Fibroblast of lung (primary cell): ENCODE measurements at places on chromosomes 11 and 22. TPM values are rescaled to one million over a fixed set of nuclear protein-coding genes. Genes with fewer than 3 reads are reported as not detected.

GRCh38 chr22:42855721-42856120 is 1.4 kb downstream of the ARFGAP3 start:
- no peak for DNase-seq
- H3K36me3 ChIP-seq: peaks cover 1% of the 10 kb centered on the region
- H3K27ac ChIP-seq: peak overlapping the region; percentile 94
- H3K4me3 ChIP-seq: peak overlapping the region; percentile 92

- H3K27me3 ChIP-seq: no peaks in the 10 kb centered on the region
- DNase-seq: no peak
- no peak overlapping the region for H3K4me3 ChIP-seq
- peaks cover 2% of the 10 kb centered on the region for H3K36me3 ChIP-seq
- H3K4me1 ChIP-seq: no peaks in the 10 kb centered on the region
Measured at GRCh38 chr11:19802773-19803293, 90.2 kb downstream of the NAV2 start.

The FDXACB1 gene
- 1.7 and 3.4 TPM in 2 replicates for polyA plus RNA-seq

DNA sequence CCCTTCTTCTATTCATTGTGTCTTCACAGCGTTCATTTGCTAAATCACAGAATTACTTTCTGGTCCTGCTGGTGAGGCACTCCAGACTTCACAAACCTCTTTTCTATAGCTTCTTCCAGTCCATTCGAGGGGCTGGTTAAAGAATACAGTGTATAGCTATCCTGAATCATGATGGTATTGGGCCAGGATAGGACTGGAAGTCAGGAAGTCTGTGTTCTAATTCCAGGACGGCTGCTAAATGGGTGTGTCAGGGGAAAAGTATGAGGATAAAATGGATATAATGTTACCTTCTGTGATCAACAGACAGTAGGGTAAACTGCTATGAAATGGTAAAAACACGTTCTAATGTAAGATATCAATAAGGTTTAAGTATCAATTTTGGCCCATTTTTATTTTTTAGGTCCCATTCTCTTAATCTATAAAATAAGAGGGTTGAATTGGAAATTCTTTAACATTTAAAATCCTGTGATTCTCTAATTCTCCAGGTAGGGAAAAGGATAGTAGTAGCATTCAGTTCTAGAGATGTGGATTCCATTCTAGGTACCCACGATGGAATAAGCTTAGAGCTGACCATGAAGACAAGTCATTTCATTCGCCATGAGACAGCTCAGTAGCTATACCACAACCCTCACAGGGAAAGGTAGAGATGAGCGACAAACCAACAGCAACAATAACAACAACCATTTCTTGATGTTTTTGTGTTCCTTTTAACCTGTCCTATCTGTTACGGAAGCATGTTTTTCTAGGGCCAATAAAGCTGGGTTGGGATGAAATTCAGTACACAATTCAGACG is 96.1 kb downstream of the SLC1A2 start:
- no peak for DNase-seq
- H3K4me3 ChIP-seq: no peak overlapping the region
- H3K36me3 ChIP-seq: no peaks in the 10 kb centered on the region
- no peak overlapping the region for H3K27ac ChIP-seq
- H3K4me1 ChIP-seq: peaks cover 9% of the 10 kb centered on the region

DNA sequence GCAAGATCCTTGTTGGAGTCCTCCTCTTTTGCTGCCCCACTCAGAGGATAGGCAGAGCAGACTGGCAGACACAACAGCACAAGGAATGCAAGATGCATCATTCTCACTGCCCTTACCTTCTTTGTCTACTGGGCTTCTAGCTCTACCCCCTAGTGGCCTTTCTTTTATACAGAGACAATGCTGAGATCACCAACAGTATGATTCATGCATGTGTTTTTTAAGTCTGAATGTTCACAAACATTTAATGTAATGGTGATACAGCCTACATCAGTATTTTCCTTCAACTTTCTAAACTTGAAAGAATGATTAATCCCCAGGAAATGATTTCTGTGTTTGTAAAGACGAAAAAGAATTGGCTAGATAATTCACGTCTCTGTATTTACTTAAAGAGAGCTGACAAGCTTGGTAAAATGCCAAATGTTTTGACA is at the start of gene MMP10:
MMP10 (minus strand) TSS at position 138 of the 428 bp plus-strand sequence; CDS start at position 101, 37 bp downstream.
- peak; percentile 55 for DNase-seq
- no peak within 1 kb of the TSS for H3K27ac ChIP-seq
- no peaks in the 10 kb centered on the region for H3K27me3 ChIP-seq
- H3K4me3 ChIP-seq: no peak within 1 kb of the TSS
- no peaks in the 10 kb centered on the region for H3K4me1 ChIP-seq
- no peaks in the 10 kb centered on the region for H3K36me3 ChIP-seq

- DNase-seq: no peak
- no peak overlapping the region for H3K27ac ChIP-seq
- H3K27me3 ChIP-seq: peaks cover 6% of the 10 kb centered on the region
- no peaks in the 10 kb centered on the region for H3K4me1 ChIP-seq
- no peak overlapping the region for H3K4me3 ChIP-seq
Measured at GRCh38 chr22:22151308-22151707, 93.3 kb upstream of the VPREB1 start.

DNA sequence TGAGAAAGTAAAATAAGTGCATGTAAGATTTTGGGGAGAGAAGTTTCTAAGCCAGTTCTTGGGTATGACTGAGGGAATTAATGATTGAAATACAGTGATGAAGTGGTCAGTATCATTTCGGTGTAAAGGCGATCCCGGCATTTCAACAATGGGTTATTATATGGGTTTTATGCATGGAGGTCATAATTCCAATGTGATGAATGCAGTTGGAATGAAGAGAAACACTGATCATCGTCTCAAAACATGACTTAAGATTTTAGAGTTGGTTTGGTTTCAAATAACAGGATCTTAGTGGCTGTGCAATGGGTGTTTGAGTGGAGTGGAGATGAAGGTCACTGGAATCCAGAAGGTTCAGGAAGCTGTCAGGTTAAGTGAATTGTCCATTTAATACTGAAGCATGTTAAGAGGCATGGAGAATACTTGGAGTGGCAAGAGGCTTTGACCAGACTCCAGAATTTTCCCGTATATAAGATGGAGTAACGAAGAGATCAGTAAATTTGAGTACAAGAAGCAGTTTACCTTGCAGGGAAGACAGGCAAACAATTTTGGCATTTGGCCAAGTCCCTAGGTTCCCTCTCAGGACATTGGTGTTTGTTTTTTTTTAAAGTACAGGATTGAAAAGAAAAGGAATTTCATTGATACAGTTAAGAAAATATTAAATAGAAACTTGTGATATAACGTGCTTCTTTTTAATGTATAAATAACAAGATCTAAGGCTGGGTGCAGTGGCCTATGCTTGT is 96.4 kb upstream of the BIRC3 start:
- no peak overlapping the region for H3K4me3 ChIP-seq
- DNase-seq: peak; percentile 66
- peaks cover 11% of the 10 kb centered on the region for H3K36me3 ChIP-seq
- peak overlapping the region; percentile 19 for H3K27ac ChIP-seq
- H3K27me3 ChIP-seq: no peaks in the 10 kb centered on the region
- H3K4me1 ChIP-seq: peaks cover 15% of the 10 kb centered on the region

- H3K4me1 ChIP-seq: no peaks in the 10 kb centered on the region
- H3K36me3 ChIP-seq: no peaks in the 10 kb centered on the region
- peak; percentile 26 for DNase-seq
- H3K27me3 ChIP-seq: no peaks in the 10 kb centered on the region
- no peak overlapping the region for H3K27ac ChIP-seq
- no peak overlapping the region for H3K4me3 ChIP-seq
Measured at GRCh38 chr11:97622795-97623194, 1233.0 kb downstream of the JRKL start.

DNA sequence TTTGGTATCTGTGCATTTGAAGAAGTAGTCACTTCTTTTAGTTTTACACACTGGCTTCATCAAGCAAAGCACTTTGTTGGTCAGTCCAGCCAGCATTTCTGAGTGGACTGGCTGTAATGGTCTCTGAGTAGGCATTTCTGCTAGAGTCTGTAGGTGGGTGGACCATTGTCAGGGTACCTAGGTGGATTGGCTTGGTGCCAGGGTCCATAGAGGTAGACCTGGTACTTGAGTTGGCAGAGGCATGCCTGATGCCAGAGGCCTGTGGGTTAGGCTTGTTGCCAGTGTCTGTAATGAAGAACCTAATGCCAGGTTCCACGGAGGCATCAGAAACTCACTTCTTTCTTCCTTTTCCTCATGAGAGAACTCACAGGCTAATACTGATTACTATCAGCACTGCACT is 157.9 kb upstream of the C11orf87 start:
- H3K4me1 ChIP-seq: no peaks in the 10 kb centered on the region
- H3K4me3 ChIP-seq: no peak overlapping the region
- no peak overlapping the region for H3K27ac ChIP-seq
- DNase-seq: no peak
- H3K36me3 ChIP-seq: no peaks in the 10 kb centered on the region

- no peak overlapping the region for H3K27ac ChIP-seq
- no peaks in the 10 kb centered on the region for H3K36me3 ChIP-seq
- no peak overlapping the region for H3K4me3 ChIP-seq
- H3K4me1 ChIP-seq: no peaks in the 10 kb centered on the region
- DNase-seq: no peak
Measured at GRCh38 chr22:27580311-27580897, 221.2 kb downstream of the MN1 start.

The VSIG10L2 gene
- not detected in 2 replicates for polyA plus RNA-seq

The ZNF280B gene
- 0.81 and 0.90 TPM in 2 replicates for polyA plus RNA-seq

The ACRV1 gene
- not detected in 2 replicates for polyA plus RNA-seq

GRCh38 chr11:34065505-34066203 is 14.1 kb downstream of the CAPRIN1 start:
- H3K36me3 ChIP-seq: peaks cover 2% of the 10 kb centered on the region
- no peaks in the 10 kb centered on the region for H3K27me3 ChIP-seq
- DNase-seq: peak; percentile 49
- H3K4me1 ChIP-seq: no peaks in the 10 kb centered on the region
- H3K4me3 ChIP-seq: no peak overlapping the region
- no peak overlapping the region for H3K27ac ChIP-seq

DNA sequence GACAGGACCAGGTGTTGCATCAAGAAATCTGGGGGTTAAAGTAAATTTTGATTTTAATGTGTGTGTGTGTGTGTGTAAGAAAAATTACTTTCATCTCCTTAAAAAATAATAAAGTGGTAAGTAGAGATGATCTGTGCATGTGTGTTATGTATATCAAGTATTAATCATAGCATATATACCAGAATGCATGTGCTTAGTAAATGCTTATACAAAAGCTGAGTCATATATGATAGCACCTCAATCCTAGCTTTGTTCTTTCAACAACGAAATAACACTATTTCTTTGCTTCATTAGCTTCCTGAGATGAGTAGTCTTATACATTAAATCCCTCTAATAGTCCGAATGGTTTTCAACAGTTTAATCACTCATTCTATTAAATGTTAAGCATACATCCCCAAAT is 899.6 kb upstream of the ANO3 start:
- no peak overlapping the region for H3K27ac ChIP-seq
- H3K36me3 ChIP-seq: no peaks in the 10 kb centered on the region
- DNase-seq: no peak
- no peak overlapping the region for H3K4me3 ChIP-seq
- no peaks in the 10 kb centered on the region for H3K4me1 ChIP-seq
- no peaks in the 10 kb centered on the region for H3K27me3 ChIP-seq
